ENCODE measurements at places on chromosomes 7 and 10.

- peak; percentile 21 for DNase-seq
These were observed 180.8 kb downstream of the PRKCQ start for GRCh38 chr10:6399231-6399741.

- no peak for DNase-seq
These were observed 70.9 kb upstream of the MGMT start for GRCh38 chr10:129396021-129396722.

GRCh38 chr7:88268051-88268450 lies 38.6 kb downstream of the STEAP4 start:
- DNase-seq: no peak

GRCh38 chr7:50748472-50748871 lies 34.2 kb downstream of the GRB10 start:
- DNase-seq: no peak

GRCh38 chr7:132349075-132349474 lies 227.2 kb downstream of the PLXNA4 start:
- DNase-seq: no peak

- no peak for DNase-seq
These were observed 529.8 kb upstream of the GALNT17 start for GRCh38 chr7:70602117-70602516.

- DNase-seq: no peak
These were observed 98.2 kb downstream of the PRTFDC1 start for GRCh38 chr10:24854256-24854655.

GRCh38 chr7:113349339-113349738 lies 231.0 kb upstream of the SMIM30 start:
- no peak for DNase-seq

DNA sequence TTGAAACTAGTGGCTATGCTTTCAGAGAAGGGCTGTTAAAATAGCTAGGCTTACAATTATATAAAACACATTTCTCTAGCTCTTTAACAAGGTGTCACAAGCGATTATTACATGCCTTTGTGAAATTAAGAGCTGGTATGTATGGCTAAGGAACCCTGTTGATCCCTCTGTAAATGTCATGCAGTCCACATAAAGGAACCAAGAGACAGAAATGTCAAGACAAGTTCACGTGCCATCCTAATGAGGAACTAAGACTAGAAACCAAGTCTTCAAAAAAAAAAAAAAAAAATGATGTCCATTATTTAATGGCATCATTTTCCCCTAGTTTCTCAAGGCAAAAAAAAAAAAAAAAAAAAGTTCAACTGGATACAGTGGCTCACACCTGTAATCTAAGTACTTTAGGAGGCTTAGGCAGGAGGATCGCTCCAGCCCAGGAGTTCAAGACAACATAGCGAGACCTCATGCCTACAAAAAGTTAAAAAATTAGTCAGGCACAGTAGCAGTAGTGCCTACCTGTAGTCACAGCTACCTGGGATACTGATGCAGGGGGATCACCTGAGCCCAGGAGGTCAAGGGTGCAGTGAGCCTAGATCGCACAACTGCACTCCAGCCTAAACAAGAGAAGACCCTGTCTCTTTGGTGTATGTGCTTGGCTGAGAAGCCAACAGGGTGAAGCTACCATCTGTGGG lies 63.4 kb downstream of the SRPK2 start:
- peak; percentile 41 for DNase-seq

GRCh38 chr10:7293378-7293920 lies 117.4 kb downstream of the SFMBT2 start:
- DNase-seq: no peak

DNA sequence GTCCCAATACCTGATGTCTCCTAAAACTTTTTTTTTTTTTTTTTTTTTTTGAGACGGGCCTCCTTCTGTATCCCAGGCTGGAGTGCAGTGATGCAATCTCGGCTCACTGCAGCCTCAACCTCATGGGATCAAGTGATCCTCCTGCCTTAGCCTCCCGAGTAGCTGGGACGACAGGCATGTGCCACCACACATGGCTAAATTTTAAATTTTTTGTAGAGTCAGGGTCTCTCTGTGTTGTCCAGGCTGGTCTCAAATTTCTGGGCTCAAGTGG lies 28.4 kb downstream of the GTF2IRD1 start:
- no peak for DNase-seq

DNA sequence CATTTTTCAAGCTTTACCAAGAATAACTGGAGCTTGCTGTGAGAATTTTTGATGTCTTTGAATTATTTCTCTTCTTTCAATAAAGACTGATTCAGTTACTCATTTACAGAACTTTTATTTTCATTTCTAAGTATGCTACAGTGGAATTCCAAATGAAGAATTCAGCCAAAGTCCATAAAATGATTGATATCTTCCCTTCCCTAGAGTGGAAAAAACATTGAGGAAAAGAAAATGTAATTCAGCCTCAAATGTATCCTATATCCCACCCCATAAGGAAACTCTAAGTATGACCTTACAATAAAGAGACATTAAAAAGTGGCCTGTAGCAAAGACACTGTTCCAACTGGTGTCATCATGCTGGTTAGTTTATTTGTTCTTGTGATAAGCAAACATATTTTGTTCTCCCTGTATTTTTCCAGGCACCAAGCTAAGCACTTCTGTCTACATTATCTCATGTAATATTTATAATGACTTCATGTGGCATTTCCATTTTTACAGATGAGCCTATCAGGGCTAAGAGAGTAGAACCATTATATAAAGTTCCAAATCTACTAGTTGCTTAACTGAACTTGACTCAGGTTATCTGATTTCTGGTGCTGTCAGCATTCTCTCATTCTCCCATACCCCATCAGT lies 450.4 kb downstream of the NEBL start:
- no peak for DNase-seq

- DNase-seq: no peak
These were observed 12.3 kb downstream of the CAMK2G start for GRCh38 chr10:73862011-73862410.

- DNase-seq: no peak
These were observed 56.2 kb upstream of the APBB1IP start for GRCh38 chr10:26381986-26382385.

DNA sequence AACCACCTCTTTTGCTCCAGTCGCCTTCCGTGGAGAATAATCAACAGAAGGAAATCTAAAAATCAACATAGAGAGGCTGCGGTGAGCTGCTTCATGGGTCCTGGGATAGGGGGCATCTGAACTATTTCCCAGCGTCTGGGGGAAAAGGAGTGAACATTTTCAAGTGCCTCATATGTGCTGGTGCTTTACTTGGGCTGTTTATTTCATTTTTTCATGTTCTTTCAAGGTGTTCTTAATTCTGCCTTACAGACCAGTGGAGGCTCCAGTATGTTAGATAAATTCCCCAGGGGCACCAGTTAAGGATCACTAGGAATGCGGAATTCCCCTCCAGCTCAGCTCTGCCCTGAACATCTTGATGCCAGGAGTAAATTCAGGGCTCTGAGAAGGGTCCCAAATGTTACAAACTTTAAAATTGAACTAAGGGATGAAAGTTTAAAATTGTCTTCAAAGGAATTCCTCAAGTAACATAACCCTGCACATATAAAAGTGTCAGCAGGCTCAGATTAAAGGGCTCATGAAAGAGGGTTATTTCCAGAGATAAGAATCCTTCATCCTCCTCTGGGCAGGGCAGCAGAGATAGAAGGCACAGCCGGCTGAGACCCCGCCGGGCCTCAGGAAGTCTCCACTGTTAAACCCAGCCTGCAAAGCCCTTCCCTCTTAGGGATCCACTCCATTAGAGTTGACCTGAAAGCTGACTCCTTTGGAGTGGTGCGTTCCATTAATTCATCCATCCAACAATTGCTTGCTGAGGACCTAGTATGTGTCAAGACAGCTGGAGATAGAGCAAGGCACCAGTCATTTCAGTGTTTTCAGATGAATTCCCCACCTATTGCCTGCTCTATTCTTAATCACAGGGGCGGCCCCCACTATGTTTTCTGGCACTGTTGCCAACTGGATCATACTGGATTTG lies 345.8 kb downstream of the KCNMA1 start:
- DNase-seq: no peak

- DNase-seq: no peak
These were observed 75.6 kb downstream of the ENTPD1 start for GRCh38 chr10:95831515-95831914.

DNA sequence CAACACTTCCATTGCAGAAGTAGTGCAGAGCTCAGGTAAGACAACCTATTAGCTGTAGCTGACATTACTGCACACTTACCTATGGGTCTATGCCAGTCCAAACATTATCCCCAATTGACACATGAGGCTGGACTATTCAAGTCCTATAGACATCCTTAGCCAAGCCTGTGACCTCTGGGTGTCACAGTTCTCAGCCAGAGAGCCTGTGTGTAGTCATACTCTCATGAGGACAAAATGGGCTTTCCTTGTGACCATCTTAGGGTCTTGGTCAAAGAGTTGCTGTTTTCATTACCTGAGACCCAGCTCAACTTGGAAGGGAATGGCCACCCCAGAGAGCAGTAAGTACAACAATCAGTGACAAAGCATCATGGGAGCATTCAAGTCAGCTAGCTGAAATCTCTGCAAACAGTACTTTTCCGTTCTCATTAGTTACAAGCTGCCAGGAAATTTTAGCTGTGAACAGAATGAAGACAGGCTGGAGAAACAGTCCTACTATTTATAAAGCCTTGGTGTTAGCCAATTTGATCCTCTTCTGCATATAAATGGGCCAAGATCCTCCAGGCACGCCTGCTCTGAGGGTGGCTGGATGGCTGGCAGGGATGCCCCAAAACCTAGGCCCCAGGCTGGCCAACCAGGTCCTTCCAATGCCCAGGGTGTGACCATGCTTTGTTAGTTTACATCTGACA lies 44.3 kb downstream of the NUDCD3 start:
- DNase-seq: no peak

DNA sequence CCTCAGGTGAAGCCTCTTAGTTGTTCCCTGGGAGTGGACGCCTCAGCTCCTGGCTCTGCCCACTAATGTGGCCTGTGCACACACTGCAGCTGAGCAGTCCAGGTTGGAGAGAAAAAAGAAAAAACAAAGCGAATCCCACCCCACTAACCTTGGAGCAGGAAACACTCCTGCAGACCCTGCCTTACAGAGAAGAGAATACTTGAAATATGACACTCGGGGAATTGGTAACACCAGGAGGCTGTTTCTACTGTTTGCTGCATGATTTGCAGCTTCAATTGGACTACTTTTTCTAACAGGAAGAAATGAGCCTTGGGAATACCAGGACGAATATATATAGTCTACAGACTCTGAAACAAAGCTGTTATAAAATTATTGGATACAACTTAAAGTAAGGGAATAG lies 22.2 kb downstream of the CDHR3 start:
- DNase-seq: no peak

- DNase-seq: peak; percentile 64
These were observed 243.9 kb downstream of the SNX13 start for GRCh38 chr7:17696422-17696821.

DNA sequence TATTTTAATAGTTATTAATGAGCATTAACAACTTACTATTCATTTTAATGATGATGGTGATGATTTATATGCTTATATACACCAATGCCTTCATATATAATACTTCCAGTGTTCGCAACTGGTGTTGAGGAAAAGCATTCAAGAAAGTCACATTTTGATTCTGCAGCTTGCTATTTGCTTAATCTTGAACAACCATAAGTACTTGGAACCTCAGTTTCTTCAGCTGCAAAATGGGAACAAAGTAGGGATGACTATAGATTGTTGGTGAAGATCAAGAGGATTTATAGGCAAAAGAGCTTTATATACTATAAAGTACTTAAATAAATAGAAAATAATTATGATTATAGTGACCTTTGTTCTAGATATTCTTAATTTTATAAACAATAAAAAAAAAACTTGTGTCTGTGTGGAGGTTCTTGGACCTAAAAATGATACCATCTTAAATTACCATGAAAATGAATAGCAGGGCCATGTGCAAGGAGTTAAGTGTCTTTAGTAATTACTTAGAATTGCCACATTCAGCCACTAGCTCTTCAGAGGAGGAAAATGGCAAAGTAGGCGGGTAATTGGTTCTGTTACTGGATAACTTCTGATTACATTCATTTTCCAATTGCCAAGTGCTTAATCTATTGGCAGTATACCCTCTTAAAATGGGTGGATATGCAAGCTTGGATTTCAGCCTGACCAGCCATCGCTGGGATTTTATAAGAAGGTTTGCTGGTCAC lies 4.5 kb downstream of the ARID5B start:
- DNase-seq: no peak

- DNase-seq: peak; percentile 23
These were observed 102.7 kb downstream of the AGMO start for GRCh38 chr7:15459018-15459615.

GRCh38 chr10:113692271-113692670 lies 12.6 kb downstream of the CASP7 start:
- no peak for DNase-seq

DNA sequence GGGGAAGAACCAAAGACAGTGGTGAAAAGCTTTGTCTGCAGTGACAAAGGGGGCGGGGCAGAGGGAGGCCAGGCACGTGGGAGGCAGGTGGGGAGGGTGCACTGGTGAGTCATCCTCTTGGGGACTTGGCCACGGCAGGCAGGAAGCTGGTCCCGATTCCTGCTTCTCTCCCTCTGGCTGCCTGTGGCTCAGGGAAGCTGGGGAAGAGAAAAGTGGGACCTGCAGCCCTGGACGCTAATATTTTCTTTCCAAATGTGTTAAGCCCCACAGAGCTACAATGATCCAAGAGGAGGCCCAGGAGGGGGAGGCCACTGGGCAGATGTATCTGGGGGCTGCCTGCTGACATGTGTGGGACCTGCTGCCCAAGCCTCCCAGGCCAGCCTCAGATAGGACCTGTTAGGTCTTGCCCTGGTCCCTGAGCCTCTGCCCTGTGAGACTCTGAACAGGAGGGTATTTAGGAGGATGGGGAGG lies 231.8 kb downstream of the KCNMA1 start:
- DNase-seq: peak; percentile 54

DNA sequence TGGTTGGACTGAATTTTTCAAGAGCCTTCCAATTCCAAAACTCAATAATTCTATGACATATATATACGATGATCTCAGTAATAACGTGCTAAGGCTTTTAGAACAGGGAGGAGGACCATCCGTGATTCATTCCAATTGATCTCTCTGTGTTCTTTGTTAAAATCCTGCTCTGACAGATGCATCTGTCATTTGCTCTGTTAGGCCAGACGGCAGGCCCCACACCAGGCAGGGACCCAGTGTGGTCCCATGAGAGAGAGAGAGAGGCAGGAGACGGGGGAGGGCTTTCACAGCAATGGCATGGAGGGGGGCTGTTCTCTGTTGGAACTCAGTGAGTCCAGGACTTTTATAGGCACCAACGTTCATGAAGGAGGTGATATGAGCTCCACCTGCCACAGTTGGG lies 160.0 kb upstream of the INSYN2A start:
- no peak for DNase-seq

- DNase-seq: peak; percentile 72
These were observed 24.7 kb downstream of the GHRHR start for GRCh38 chr7:30988351-30989005.

GRCh38 chr7:121531175-121532070 lies 135.3 kb upstream of the FAM3C start:
- DNase-seq: no peak

GRCh38 chr7:23184291-23184690 lies 2.4 kb downstream of the NUP42 start:
- no peak for DNase-seq

GRCh38 chr10:72574636-72575035 lies 51.2 kb downstream of the MICU1 start:
- DNase-seq: no peak

- DNase-seq: no peak
These were observed 548.5 kb upstream of the FOXK1 start for GRCh38 chr7:4133491-4134044.

GRCh38 chr7:47619806-47620205 lies 37.9 kb upstream of the TNS3 start:
- no peak for DNase-seq
